ENCODE measurements at places on chromosomes 7 and 10.

DNA sequence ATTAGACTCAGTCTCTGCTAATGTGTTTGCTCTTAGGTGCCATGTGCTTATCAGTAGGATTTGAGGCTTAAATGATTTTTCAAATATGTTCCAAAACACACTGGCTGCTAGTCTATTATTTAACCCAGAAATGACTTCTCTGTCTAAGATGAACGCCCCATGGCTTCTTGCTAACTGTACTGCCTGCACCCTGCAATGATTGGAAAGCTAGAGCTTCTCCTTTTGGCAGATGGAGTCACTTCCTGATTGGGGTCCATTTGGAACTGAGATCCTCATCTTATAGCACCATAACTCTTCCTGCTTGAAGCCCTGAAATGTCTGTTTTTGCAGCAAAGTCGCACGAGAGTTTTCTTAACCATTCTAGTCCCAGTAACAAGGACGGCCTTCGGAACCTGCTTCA is 186.5 kb upstream of the ADO start:
- DNase-seq, result no peak

- DNase-seq, result peak; percentile 19
Observed at GRCh38 chr10:34528320-34528719, 286.8 kb downstream of the PARD3 start.

DNA sequence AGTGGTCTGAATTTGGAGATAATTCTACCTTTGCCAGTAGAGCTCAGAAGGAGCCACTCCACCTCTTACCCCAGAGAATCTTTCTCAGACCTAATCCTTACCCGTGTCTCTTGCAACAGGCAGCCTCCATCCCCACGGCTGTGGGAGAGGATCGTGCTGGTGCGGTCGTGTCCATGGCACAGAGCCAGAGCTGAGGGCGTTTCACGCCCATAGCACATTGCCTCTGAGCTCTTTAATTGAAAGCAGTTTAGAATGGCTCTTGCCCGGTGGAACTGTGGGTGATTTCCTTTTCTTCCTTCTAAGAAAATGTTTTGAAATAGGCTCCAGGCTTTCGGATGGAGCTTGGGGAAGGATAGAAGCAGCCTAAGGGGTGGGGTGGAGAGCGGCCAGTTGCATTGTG is 41.5 kb downstream of the PRF1 start:
- DNase-seq, result no peak

DNA sequence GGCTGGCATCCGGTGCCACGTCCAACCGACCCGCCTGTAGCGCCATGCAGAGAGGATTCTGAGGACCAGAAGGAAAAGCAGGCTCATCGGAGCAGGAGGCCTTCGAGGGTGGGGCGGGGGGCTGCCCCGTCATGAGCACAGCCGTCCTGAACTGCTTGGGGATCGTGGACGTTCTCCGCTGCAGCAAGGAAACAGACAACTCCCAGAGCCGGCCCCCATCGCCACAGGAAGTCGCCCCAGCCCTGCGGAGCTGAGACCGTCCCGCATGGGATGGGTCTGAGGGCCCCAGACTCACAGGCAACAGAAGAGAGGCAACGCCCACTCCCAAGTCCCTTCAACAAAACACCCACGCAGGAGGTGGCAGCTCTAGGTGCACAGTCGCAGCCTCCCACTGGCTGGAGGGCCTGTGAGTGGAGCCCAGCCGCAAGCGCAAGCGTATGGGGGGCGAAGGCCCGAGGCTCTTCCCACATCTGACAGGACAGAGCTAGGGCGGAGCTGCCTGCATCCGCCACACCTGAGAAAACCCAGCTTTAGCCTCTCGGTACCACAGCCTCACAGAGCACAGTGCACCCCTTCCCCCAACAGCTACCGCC is 64.7 kb upstream of the TNRC18 start:
- DNase-seq, result no peak

- no peak for DNase-seq
Observed at GRCh38 chr7:35596061-35596460, 98.9 kb downstream of the HERPUD2 start.

DNA sequence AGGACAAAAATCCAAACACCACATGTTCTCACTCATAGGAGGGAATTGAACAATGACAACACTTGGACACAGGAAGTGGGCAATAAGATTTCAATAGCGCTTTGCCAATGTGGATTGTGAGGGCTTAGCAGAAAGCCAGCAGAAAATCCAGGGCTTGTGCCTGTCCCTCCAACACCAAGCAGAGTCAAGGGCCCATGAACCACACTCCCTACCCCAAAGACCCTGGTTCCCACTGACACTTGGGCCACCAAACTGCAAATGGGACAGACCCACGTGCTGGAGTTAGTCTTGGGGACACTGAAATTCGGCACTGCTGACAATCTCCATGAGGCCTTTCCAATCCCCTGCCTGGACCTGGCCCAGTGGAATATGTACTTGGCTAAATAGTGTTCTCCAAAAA is 67.0 kb downstream of the GRID1 start:
- DNase-seq, result no peak

DNA sequence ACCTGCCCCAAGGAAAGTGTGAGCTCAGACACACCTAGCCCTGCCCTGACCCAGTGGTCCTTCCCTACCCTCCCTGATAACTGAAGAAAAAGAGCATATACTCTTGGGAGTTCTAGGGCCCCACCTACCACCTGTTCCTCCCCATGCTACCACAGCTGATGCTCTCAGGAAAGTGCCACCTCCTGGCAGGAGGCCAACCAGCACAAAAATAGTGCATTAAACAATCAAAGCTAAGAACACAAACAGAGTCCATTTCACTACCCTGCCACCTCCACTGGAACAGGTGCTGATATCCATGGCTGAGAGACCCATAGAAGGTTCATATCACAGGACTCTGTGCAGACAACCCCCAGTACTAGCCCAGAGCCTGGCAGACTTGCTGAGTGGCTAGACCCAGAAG is 288.6 kb upstream of the PHF14 start:
- DNase-seq, result no peak

GRCh38 chr10:132974249-132974796 is 32.0 kb upstream of the CFAP46 start:
- DNase-seq, result no peak

GRCh38 chr7:70480927-70481569 is 650.9 kb upstream of the GALNT17 start:
- DNase-seq, result no peak

- DNase-seq, result no peak
Observed at GRCh38 chr7:25187932-25188331, 40.4 kb downstream of the NPVF start.

DNA sequence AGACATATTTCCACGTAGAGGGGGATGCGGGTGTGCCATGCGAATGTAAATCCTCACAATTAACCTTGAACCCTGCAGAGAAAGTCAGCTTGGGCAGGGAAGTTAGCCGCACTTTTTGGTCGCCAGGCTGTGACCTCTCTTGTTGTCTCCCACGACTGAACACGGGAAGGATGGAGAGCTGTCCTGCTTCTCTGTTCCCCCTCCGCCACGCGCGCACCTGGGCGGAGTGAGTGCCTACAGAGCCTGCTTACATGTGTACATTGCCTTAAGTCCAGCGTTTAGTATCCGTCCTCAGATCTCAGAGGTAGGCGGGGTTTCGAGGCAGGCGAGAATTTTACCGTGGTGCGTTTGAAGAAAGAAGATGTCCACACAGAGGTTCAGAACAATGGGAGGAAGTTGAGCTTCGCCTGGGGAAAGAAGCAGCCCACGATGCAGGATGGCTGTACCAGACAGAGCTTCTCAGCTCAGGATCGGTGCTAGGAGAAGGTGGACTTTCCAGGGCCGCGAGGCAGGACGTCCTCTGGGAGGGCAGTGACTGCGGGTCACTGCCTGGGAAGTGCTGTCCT is 482 bp upstream of the ERCC6 start:
- peak; percentile 29 for DNase-seq

DNA sequence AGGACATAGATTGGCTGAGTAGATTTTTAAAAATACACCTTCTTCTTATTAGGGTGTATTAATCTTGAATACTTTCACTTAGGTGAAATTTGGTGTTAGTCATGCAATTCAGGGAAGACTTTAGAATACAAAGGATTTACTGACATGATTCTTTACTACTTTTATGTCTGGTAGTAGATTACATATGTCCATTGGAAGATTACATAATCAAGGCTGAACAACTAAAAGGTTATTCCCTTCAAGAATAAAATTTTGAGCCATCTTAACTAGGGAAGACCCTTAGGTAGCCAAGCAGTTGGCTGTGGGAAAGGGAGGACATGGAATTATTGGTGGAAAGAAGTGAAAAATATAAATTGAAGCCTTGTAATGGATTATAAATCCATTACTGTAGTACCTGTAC is 165.0 kb downstream of the ITGB1 start:
- no peak for DNase-seq

GRCh38 chr7:18399436-18400235 is 95.9 kb upstream of the HDAC9 start:
- DNase-seq, result no peak

DNA sequence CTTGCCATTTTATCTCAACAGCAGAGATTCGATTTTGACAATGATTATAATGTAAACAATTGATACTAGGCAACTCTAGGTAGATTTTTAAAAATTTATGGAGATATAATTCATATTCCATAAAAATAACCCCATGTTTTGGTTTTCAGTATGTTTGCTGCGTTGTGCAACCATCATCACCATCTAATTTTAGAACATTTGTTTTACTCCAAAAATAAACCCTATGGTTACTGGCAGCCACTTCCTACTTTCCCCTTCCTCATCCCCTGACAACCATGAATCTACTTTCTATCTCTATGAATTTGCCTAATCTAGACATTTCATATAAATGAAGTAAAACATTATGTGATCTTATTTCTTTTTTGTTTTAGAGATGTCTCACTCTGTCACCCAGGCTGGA is 401.9 kb downstream of the THSD7A start:
- no peak for DNase-seq

DNA sequence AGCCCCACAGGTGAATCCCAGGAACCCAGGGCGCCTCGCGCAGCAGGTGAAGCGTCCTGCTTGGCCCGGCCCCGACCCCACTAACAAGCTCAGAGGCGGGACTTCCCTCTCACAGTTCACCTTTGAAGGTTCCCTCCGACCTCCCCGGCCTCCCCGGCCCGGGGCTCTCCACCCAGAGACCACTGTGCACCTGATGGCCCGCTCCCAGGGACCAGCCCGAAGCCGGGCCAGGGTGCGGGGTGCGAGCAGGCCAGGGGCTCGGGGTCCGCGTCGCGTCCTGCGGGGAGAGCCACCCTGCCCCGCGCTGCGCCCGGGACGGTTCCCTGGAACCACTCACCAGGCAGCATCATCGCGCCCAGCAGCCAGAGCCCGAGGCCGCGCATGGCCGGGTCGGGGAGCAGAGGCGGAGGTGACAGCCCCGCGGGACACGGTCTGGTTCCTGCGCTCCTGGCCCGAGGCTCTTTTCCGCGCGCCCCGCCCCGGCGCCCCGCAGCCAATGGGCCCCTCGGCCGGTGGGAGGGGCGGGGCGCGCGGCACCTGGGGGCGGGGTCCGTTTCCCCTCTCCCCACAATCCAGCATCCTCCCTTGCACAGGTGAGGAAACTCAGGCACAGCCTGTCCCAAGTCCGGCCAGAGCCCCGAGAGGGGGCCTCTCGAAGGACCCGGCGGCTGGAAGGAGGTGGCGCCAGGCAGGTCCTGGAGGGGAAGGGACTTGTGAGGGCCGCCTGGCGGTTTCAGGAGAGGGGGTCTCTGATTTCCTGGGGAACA is at the start of gene ADAM8:
TSS of gene ADAM8 (minus strand) at position 434 of the 767 bp plus-strand sequence. CDS start at position 383, 51 bp downstream.
- peak; percentile 29 for DNase-seq

- no peak for DNase-seq
Observed at GRCh38 chr10:59805014-59805413, 51.8 kb upstream of the MRLN start.

- DNase-seq, result no peak
Observed at GRCh38 chr10:81872206-81872862, 2.7 kb upstream of the NRG3 start.

- no peak for DNase-seq
Observed at GRCh38 chr10:84525120-84525806, 196.9 kb downstream of the CCSER2 start.

DNA sequence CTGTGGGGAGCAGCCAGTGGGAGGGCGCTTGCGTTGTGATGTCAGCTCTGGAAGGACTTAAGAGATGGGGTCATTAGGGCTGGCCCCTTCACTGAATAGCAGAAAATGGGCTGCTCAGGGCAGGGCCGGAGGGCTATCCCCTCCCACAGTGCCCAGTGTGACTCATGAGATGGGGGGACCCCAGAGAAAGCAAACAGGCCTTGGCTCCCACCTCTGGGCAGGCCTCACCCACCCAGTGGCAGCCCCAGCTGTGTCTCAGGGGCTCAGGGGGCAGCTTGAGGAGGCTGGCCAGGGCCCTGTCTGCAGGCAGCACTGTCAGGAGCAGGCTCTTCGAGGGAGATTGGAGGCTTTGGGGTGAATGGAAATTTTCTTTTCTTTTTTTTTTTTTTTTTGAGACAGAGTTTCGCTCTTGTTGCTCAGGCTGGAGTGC is 168.3 kb downstream of the SLIT1 start:
- DNase-seq, result no peak

DNA sequence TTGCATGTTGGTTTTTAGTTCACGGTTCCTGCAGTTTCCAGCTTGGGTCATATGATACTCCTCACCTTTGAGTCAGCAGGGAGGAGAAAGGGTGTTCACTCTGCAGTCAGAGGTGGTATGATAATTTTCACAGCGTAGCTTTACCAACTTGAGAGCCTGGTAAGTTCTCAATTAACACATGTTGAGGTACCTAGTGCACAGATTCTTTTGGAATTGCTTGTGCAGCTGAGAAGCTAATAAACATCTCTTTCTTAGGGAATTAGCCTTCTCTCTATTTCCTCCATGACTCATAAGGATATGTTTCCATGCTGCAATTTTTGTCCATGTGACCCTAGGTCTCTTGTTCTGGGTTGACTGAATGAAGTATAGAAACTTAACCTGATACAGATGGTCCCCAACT is 166.6 kb downstream of the KIF20B start:
- DNase-seq, result no peak

DNA sequence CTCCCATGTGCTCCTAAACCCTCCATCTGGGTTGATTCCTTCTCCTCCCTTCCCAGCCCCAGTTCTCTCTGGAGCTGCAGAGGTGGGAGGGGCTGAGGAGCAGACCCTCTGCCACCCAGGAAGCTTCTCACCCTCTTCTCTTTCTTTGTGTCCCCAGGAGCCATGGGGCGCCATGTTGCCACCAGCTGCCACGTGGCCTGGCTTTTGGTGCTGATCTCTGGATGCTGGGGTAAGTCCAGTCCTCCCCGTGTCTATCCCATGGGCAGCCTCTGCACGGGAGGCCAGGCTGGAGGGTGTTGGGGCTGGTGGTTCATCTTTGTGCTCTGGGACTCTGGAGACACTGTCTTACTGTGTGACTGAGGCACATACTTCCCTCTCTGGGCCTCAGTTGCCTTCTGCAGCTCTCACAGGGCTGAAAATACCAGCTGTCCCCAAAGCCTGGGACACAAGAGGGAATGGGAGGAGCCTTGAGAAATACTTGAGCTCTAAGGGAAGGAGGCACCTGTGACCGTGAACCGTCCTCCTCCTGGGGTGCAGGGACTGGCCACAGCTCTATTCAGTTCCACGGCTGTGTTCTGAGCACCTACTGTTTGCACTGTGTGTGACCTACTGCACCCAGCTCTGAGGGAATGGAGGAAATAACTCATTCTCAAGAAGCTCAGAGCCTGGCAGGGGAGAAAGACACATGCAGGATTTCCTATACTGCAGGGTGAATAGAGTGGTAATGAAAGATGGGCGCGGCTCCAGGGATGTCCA is 43.1 kb downstream of the CDH23 start:
- no peak for DNase-seq

GRCh38 chr7:149800169-149800555 is 26.8 kb upstream of the ZNF467 start:
- DNase-seq, result no peak

GRCh38 chr10:123454987-123455386 is 211.2 kb upstream of the GPR26 start:
- DNase-seq, result no peak

- DNase-seq, result no peak
Observed at GRCh38 chr10:89295597-89295996, 6.2 kb upstream of the IFIT2 start.

- DNase-seq, result no peak
Observed at GRCh38 chr10:76420725-76421124, 989.3 kb downstream of the LRMDA start.

Data from NCI-H510A (cell line).